ENCODE measurements at places on chromosomes 1 and 21.

GRCh38 chr1:235275223-235275622 lies 52.8 kb downstream of the ARID4B start:
- DNase-seq = no peak

- no peak for DNase-seq
Observed at GRCh38 chr1:117339866-117340700, 27.2 kb upstream of the MAN1A2 start.

- no peak for DNase-seq
Observed at GRCh38 chr1:235724730-235725129, 75.1 kb upstream of the GNG4 start.

GRCh38 chr1:181669246-181669645 lies 185.9 kb downstream of the CACNA1E start:
- no peak for DNase-seq

DNA sequence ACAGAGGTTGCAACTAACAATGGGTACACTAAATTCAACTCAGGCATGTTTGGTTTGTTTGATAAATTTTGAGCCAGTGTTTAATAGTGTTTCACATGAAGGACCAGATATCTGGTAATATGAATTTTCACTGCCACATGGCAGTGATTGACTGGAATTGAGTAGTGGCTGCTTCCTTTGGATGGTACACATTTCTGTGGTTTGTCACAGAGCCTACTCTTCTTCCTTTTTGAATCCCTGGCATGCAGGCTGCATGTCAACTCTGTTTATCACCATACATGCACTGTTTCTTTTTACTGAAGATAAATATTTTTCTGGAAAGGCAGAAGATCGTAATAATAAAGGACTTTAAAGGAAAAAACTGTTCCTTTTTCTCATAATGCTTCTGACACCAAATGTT lies 35.5 kb downstream of the SDCCAG8 start:
- DNase-seq = no peak

GRCh38 chr1:169318536-169319244 lies 48.9 kb downstream of the NME7 start:
- no peak for DNase-seq

DNA sequence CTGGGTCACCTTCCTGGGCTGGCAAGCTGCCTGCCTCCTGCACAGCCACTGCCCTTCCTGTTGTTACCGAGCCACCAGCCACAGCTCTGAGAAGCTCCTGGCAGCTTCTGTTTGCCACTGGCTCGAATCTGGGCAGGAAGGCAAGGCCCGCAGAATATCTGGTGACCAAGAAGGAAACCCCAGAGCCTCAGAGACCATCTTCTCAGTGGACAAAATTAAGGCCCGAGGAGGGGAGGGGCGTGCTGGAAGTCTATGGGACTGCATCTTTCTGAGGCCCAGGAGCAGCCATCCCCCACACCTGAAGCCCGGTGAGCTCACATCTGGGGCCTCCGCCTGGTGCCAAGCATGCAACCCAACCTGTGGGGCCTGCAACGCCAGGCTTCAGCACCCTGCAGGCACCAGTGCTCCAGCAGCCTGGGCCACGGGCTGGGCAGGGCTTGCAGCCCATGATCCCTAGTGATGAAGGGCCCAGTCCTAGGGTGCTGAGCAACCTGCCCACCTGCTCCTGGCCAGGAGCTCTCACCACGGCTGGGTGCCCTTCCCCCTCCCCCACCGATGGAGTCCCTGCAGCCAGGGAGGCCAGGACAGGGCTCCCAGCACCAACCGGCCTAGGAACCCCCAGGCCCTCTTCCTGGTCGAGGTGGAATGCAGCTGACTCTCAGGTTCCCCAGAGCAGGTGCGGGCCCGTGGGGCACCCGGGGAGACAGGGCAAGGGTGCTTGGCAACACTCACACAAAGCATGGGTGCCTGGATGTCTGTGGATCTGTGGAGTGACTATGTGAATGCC lies 879 bp downstream of the CPTP start:
- DNase-seq = no peak

- DNase-seq = no peak
Observed at GRCh38 chr1:106515375-106515774, 541.1 kb upstream of the PRMT6 start.

DNA sequence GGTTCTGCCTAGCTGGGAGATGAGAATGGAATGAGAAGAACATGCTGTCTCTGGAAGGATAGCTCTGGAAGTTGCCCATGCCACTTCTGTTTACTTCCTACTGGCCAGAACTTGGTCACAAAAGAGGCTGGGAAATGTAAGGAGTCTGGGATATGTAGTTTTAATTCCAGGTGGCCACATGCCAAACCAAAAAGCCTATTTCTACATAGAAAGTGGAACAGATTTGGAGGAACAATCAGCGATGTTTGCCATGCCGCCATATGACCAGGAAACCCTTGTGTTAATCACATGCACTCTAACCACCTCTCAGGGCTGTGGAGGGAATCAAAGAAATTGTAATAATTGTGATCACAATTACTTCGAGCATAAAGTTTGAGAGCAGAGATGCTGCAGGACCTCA lies 10.0 kb upstream of the OLIG2 start:
- DNase-seq = no peak

DNA sequence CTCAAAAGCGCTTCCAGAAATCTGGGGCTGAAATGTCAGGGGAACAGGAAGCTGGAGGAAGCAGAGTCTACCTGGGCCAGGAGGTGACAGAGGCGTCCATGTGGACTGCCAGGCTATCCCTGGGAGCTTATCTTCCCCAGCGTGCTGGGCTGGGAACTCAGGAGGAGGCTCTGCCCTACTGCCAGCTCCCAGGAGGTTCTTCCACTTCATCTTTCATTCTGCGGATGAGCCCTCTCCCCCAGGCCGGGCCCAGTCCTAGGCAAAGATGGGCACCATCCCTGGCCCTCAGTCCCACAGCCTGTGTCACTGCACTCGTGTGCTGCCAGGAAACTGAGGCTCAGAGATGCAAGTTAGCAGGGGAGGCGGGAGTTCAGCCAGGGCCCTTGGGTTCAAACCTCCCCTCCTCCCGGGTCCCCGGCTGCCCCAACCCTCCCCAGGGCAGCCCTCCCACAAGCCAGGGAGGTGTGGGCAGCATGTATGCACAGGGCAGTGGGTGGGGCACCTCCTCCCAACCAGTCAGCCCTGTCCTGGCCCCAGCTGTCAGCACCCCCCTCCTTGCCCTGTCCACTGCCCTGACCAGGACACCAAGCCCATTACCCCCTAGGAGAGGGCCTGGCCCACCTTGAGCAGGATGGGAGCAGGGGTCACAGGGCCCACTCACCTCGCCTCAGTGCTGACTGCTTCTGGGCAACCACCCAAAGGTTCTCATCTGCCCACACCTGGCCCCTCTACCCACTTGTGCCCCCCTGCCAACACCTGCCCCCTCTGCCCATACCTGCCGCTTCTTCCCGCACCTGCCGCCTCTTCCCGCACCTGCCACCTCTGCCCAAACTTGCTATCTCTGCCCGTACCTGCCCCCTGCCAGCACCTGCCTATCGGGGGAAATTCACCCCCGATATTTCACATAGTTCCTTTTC lies 226.0 kb downstream of the NPHP4 start:
- no peak for DNase-seq

DNA sequence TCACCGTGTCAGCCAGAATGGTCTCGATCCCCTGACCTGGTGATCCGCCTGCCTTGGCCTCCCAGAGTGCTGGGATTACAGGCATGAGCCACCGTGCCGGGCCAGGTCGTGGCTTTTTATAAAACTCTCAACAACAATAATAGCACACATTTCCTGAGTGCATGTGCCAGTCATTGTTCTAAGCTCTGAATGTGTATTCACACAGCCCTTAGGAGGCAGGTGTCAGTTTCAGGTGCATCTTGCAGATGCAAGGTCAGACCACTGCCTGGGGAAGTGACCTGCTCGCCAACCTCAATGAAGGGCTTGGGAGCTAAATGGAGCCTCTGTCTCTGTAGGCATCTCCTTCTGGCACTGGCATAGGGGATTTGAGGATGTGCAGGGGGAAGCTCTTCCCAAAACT lies 1.6 kb upstream of the LEFTY2 start:
- no peak for DNase-seq

DNA sequence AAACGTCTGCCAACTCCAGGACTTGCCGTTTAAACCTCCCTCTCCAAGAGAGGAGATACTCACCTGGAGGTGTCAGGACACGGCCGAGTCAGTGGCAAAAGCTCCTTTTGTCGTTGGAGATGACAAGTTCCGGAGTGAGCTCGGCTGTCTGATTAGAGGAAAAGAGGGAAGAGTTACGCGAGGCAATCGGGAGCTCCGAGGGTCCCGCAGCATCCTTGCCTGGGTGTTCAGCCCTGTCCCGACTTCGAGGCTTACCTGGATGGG lies 497 bp downstream of the ID3 start:
- no peak for DNase-seq

DNA sequence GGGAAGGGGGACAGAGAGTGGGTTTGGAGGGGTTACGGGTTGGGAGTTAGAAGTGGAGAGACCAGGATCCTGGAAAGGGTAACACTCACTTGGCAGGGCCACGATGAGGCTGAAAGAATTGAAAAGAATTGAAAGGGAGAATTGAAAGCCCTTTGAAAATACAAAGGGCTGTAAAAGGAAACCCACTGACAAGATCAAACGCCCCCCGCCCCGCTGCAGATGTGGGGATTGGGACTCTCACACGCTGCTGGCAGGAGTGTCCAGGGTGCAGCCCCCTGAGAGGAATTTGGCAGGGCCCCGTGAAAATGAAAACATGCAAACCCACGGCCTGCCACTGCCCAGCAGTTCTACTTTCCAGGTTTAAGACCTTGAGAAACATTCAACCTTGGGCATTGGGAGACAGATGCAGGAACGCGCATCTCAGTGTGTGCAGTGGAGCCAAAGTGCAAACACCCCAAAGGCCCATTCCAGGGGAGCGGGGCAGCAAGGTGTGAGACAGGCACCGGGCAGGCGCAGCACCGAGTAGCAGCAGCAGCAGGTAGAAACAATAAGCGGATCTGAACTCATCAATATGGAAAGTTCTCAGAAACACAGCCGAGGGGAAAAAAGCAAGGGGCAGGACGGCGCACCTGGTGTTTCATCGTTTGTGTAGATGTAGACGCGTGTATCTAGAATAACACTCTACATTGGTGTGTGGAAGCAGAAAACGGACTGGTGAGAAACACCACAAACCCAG lies 8.3 kb upstream of the TNFRSF1B start:
- no peak for DNase-seq

DNA sequence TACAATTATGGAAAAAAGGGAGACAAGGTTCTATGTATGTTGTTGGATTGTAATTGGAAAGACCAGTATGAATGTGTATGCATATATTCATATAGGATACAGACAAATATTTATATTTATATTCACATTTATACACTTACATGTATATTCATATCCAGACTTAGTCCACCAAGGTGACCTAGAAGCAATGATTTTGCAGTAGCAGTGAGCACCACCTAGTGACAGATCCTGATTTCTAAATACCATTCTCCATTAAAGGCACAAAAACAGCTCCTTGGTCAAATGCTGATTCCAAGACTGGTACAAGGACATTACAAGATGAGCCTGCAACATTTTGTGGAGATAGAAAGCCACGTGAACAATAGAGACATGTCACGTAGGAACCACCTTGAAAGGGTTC lies 153.4 kb downstream of the SDCCAG8 start:
- DNase-seq = no peak

GRCh38 chr1:119139857-119140176 lies 636 bp downstream of the WARS2 start:
- no peak for DNase-seq

GRCh38 chr1:19414515-19415121 lies 70.7 kb downstream of the CAPZB start:
- DNase-seq = no peak

DNA sequence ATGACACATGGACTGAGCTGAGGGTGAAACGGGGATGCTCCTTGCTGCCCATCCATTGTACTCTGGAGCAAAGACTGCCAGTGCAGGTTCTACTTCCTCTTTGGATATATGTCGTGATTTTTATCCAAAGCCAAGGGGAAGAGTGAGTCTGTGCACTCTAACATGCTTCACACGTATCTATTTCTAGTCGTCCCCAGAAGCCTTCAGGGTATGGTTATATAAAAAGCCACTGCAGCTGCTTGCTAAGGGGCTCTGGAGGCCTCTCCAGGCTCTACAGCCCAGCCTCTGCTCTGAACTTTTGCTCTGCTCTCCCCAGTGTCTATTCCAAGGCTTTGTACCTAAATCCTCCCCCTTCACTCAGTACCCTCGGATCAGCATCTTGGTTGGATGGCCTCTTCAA lies 20.1 kb downstream of the PAFAH2 start:
- DNase-seq = no peak

DNA sequence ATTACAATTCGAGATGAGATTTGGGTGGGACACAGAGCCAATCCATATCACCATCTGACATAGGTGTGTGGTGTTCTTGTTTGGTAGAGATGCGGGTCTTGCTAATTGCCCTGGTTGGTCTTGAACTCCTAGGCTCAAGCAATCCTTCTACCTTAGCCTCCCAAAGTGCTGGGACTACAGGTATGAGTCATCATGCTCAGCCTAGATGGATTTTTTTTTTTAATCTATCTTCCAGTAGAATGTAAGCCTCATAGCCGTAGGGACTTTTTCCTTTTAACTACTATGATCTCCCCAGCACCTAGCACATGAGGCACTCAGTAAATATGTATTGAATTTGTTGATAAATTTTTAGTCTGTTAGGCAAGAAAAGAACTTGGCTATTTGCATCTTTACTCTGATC lies 94.6 kb upstream of the TENT5C start:
- no peak for DNase-seq

DNA sequence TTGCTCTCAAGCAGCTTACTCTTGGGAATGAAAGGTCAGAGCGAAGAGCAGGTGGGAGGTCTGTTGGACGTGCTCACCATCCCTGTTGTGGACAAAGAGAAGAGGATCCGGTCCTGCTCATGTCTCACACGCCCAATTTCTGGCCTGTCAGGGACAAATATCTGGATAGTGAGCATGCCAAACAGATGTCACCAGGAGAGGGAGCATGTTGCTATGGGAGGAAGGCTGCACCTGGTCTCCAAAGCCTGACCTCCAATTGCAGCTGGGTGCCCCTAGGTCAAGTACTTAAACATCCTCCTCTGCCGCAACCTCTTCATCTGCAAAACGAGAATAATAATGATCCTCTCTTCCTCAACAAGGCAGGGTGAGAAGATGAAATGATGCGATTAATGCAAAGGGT lies 53.4 kb downstream of the DMRTA2 start:
- DNase-seq = no peak

DNA sequence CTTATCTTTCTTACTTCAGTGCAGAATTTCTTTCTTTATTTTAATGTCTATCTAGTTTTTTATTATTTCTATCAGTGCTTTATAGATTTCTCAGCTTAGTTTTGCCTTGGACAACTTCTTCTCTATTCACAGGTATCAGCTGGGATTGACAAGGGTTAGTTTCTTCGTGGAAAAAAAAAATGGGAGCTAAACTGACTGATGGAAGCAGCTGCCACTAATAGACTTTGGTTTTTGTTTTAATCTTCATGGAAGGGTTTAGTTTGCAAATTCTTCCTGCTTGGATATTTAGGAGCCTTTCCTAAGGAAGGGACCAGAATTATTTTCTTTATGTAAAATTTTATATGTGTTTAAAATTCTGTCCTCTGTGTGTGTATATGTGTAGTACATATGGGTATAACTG lies 306.1 kb upstream of the FMN2 start:
- no peak for DNase-seq

All from T-helper 17 cell (primary cell).